Stimulated activated CD4-positive, alpha-beta T cell treated with anti-CD3 and anti-CD28 coated beads, Interleukin-1b, Interleukin-23, amount 100 ng/mL, for 48 hours (primary cell): ENCODE measurements at places on chromosomes 16 and 17.

- no peak for DNase-seq
These were observed 67.5 kb downstream of the AMFR start for GRCh38 chr16:56357765-56358322.

DNA sequence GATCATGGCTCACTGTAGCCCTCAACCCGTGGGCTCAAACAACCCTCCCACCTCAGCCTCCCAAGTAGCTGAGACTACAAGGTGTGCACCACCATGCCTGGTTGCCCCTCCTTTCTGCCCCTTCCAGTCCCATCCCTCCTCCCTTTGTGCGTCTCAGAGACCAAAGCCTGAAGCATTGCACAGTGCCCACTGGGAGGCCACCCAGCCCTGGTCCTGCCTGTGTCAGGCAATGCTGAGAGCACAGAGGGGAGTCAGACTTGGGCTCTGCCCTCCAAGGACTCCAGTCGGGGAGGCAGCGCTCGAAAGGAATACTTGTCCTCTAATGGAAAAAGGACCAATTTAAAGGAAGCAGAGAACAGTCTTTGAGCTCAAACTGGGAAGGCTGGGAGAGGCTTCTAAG is 20.4 kb downstream of the RAI1 start:
- no peak for DNase-seq

- no peak for DNase-seq
These were observed 25.6 kb downstream of the ITGB3 start for GRCh38 chr17:47279062-47279801.

DNA sequence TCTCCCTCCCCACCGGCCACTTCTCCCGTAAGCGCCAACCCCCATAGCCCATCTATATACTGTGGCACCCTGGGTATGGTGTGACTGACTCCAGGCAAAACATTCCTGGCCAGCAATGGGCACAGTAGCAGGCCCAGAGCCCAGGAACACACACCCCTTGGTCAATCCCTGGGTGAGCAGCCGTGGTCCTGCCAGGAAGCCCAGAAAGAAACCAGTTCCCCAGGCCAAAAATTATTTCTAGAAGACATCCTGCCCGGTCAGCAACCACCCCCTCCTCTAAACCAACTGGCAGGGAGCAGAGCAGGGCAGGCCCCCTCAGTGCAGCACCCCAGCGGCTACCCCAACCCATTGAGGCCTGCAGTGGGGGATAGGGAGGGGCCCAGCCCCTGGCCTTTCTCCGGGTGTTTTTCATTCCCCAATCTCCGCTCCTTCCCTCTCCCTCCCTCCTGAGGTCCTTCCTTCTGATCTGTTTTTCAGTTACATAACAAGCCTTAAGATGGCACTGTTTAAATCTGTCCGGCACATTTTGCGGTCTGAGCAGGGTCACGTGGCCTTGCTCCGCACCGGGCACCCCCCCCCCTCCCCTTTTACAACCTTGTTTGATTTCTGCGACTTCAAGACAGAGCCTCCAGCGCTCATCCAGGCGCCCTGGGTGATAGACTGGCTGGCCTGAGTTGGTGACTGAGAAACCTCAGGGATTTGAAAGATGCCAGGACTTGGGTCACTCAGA is 2.0 kb downstream of the NPTX1 start:
- DNase-seq: no peak

DNA sequence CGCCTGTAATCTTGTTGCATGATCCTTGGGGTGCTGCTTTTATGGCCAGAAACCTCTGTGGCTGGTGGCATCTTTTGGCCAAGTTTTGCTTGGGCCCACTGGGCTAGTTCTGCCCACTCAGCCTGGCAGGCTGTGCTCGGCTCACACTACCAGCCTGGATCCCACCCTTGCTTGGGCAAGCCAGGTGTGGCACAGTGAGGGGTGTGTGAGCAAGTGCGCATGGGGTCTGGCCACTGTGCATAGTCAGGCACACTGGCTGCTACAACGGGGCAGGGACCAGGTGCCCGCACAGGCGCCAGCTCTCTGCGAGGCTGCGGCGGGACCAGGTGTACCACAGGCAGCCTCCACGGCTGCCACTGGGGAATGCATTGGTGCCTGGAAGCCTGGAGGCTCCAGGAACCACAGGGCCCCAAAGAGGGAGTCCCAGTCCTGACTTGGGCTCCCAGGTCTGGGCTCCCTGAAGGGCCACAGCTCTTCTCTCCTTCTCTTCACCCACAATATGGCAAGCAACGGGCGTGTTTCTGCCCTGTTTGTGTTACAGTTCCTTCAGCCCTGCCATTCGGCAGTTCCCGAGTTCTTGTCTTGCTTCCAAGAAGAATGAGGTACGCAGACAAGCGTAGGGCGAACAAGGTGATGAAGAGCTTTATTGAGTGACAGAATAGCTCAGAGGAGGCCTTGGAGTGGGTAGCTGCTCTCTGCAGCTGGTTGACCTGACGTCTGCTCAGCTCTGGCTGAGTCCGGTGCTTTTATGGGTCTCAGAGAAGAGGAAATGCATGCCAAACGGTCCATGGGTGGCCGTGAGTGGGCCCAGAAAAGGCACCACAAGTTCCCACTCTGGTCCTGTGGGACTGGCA is 26.7 kb upstream of the PRM1 start:
- DNase-seq: no peak

GRCh38 chr16:1430214-1430758 is 592 bp upstream of the PERCC1 start:
- DNase-seq: no peak

- DNase-seq: no peak
These were observed 25.2 kb downstream of the KANSL1 start for GRCh38 chr17:46167826-46168569.

DNA sequence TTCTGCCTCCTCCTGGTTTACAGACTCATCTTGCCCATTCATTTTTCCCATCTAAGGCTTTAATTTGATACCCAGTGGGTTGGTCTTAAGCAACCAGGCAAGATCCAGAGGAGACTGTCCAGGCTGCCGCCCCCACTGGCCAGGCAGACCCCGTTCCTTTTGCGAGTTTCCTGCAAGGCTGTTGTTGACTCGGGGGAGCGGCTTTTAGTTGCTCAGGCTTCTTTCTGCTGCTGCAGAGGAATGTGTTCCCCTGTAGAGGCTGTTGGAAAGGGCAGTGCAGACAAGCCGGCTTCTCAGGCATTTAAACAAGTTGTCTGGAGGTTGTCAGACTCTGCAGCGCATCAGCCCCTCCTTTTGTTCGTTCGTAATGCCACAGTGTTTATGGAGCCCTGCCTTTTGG is 231.2 kb downstream of the PRKCA start:
- DNase-seq: no peak

- DNase-seq: no peak
These were observed 7.8 kb downstream of the CBX1 start for GRCh38 chr17:48093341-48094045.

DNA sequence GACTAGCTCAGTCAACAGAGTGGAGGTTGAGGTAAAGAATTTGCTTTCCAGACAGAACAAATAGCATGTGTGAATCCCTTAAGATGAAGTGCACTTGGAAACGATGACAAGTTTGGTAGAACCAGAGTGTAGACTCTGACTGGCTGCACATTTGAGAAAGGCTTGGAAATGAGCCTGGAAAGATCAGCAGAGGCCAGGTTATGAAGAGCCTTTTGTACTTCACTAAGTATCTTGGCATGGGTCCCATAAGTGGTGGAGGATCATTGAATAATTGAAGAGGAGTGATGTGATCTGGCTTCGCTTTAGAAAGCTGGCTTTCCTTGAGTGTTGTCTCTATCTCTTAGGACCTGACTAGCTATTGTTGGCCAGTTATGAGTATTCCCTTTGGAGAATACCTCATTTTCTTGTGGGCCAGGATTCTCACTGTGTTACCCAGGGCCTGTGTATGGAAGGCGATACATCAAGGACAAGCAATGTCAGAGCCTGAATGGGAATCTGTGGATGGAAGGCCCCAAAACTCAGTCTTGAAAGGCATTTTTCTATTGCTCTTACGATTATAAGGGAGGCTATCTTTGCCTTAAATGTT is 329.8 kb downstream of the UTP18 start:
- no peak for DNase-seq

DNA sequence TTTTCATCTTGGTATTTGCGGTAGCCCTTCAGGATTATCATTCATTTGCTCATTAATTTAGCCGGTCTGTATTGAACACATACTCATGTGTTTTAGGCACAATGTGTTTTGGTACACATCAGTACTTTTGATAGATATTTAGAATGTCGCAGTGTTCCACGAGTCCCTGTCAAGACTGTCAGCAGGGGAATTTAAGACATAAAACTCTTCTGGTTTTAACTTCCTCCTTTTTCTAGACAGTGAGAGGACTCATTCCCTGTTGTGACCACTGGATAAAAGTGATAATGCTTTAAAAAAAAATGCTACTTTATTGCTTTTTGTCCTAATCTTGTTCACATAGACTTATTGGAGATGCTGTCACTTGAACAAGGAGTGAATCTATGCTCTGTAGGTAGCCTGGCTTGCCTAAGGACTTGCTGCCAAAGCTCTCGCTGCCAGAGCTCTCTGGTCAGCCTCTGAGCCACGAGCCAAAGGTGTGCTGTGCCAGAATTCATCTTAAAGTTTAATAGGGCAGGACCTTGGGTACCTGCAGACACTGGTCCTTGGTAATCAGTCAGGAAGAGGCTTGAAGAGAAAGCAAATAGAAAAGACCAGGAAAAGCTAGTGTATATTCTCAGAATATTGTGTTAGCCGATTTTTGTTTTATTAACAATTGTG is 5.4 kb downstream of the DCAF7 start:
- no peak for DNase-seq

- no peak for DNase-seq
These were observed 21.8 kb downstream of the YPEL2 start for GRCh38 chr17:59353106-59353854.

DNA sequence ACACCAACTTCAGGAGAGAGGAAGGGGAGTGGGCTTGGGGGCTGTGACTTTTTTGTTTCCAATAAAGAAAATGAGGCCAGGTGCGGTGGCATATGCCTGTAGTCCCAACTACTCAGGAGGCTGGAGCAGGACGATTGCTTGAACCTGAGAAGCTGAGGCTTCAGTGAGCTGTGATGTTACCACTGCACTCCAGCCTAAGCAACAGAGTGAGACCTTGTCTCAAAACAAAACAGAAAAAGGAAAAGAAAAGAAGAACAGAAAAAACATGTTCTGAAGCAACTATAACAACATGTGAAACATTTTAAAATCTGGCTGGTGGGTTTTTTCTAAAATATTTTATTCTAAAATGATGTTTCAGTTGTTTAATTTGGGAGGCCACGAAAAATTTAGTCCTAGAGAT is 554.0 kb upstream of the ZFHX3 start:
- no peak for DNase-seq

DNA sequence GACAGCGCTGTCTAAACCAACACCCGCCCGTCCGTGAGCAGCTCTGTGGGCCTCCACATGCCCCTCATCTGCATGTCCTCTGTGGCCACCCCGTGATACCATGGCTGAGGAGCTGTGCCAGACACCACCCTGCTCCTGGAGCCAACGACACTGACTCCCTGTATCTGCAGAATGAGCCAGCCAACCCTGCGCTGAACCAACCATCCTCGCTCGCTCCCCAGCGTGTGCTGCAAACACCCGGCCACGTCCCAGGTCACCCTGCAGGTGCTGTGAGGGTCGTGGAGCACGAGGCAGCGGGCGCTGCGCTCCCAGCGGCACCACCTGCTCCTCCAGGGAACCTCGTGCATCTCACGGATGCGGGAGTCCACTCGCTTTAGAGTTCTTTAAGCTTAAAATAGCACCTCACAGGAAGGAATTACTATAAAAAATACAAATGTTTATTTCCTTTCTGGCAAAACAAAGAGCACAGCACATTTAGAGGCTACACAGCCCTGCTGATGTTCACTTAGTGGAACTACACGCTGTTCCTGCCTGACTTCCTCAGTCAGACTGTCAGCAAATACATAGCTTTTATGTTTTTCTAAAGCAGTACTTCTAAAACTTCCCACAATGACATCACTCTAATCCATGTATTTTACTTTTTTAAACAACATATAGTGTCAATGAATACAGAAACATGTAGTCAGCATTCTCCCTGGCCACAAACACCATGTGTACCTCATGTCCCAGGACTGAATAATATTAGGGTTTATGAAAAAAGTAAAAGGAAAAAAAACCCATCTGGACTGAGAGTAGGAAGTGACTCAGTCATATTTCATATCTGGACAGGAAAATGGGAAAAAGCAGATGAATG is 43.5 kb downstream of the MAP1LC3B start:
- DNase-seq: no peak

- DNase-seq: no peak
These were observed 56.6 kb downstream of the PIPOX start for GRCh38 chr17:29099527-29099926.

GRCh38 chr17:76921340-76922036 is 53.3 kb downstream of the MGAT5B start:
- DNase-seq: no peak

GRCh38 chr17:29376667-29377270 is 13.4 kb upstream of the TAOK1 start:
- DNase-seq: no peak

- DNase-seq: no peak
These were observed 7.3 kb upstream of the SMIM5 start for GRCh38 chr17:75625813-75626486.

DNA sequence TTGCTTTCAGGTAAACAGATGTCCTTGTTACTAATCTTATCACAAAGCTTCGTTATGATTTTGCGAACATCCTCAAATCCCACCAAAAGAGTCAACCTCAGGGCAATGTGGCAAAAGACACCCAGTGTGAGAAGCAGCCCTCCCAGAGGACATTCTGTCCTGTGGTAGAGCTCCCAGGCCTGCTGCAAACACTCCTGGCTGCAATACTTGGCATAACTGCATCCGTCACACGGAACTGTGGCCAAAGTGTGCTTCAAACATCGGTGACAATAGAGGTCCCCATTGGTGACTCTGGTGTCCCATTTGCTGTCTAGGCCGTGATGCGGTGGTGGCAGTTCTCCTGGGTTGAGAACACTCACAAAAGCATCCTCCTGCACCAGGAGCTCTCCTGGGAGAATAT is 29.5 kb downstream of the SMYD4 start:
- DNase-seq: no peak

GRCh38 chr17:31647661-31648060 is 211.4 kb downstream of the COPRS start:
- no peak for DNase-seq
